Colonic mucosa (tissue), 4 donors: ENCODE measurements at places on chromosomes 4 and X. TPM values are rescaled to one million over a fixed set of nuclear protein-coding genes. Genes with fewer than 3 reads are reported as not detected.
A peak's percentile ranks its signal among the peaks of the same experiment; 100 is the strongest.

DNA sequence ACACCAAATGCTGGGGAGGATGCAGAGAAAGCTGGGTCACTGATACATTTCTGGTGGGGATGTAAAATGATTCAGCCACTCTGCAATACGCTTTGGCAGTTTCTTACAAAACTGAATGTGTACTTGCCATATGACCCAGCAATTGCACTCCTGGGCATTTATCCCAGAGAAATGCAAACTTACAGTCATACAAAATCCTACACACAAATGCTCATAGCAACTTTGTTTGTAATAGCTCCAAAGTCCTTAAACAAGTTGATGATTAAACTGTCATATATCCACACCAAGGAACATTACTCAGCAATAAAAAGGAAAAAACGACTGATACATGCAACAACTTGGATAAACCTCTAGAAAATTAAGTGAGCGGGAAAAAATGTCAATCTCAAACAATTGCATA lies 12.3 kb downstream of the MID1 start:
- peak; percentile 27 for DNase-seq
- H3K27me3 ChIP-seq, result no peaks in the 10 kb centered on the region
- H3K4me1 ChIP-seq, result no peaks in the 10 kb centered on the region
- peak overlapping the region; percentile 19 for H3K27ac ChIP-seq
- no peaks in the 10 kb centered on the region for H3K36me3 ChIP-seq

- no peaks in the 10 kb centered on the region for H3K36me3 ChIP-seq
- no peaks in the 10 kb centered on the region for H3K4me1 ChIP-seq
- H3K27me3 ChIP-seq, result no peaks in the 10 kb centered on the region
- no peak overlapping the region for H3K27ac ChIP-seq
- no peak for DNase-seq
- no peak overlapping the region for H3K4me3 ChIP-seq
Observed at GRCh38 chr4:162461952-162462351, 298.2 kb upstream of the FSTL5 start.

GRCh38 chrX:130878350-130879341 lies 24.4 kb downstream of the ENOX2 start:
- H3K27me3 ChIP-seq, result no peaks in the 10 kb centered on the region
- peak; percentile 23 for DNase-seq
- no peaks in the 10 kb centered on the region for H3K4me1 ChIP-seq
- H3K36me3 ChIP-seq, result no peaks in the 10 kb centered on the region
- H3K4me3 ChIP-seq, result no peak overlapping the region
- H3K27ac ChIP-seq, result no peak overlapping the region

- no peak for DNase-seq
- no peaks in the 10 kb centered on the region for H3K27me3 ChIP-seq
- H3K36me3 ChIP-seq, result no peaks in the 10 kb centered on the region
- H3K27ac ChIP-seq, result no peak overlapping the region
- no peaks in the 10 kb centered on the region for H3K4me1 ChIP-seq
Observed at GRCh38 chrX:31329298-31329697, 257.5 kb upstream of the FTHL17 start.

DNA sequence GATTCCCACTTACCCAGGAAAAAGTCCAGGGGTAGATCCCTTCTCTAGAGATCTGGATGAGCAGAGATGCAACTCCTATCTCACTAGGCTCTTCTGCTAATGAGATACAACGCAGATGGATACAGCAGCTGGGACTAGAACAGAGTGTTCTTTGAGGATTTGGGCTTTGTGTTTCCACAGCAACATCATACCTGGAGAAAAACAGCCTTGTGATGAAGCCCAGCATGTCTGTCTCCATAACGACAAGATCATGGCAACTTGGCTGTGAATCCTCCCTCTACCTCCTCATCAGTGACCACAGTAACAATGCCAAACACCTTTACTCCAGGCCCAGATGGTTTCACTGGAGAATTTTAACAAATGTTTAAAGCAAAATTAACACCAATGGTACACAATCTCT lies 80.1 kb downstream of the RCHY1 start:
- no peaks in the 10 kb centered on the region for H3K27me3 ChIP-seq
- H3K4me3 ChIP-seq, result no peak overlapping the region
- H3K4me1 ChIP-seq, result no peaks in the 10 kb centered on the region

DNA sequence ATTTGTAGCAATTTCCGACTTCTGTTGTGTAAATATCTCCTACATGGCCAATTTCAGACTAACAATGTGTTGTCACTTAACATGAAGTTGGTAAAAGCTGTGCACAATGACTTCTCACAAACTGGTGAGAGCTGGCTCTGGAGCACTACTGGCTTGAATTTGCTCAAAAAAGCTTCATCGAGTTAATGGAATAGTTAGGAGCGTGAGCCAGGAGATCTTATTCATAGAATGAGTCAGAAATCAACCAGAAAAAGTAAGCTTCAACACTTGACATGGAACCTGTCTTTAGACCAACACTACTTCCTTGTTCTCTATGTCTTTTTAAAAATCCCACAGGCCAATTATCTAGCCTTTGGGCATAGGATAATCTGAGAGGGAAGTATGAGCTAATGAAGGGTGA lies 7.9 kb upstream of the CHRDL1 start:
- no peaks in the 10 kb centered on the region for H3K4me1 ChIP-seq
- H3K36me3 ChIP-seq, result no peaks in the 10 kb centered on the region
- DNase-seq, result no peak
- no peaks in the 10 kb centered on the region for H3K27me3 ChIP-seq

The ADH6 gene
- total RNA-seq, result 24.5 TPM

- DNase-seq, result peak; percentile 77
- H3K27ac ChIP-seq, result no peak within 1 kb of the TSS
- H3K4me3 ChIP-seq, result peak within 1 kb of the TSS; percentile 51
- no peaks in the 10 kb centered on the region for H3K36me3 ChIP-seq
Observed at GRCh38 chrX:153333821-153334653, at the start of gene ZNF275. ZNF275 (plus strand) TSS chrX:153334153; CDS start chrX:153336680, 2,527 bp downstream.

DNA sequence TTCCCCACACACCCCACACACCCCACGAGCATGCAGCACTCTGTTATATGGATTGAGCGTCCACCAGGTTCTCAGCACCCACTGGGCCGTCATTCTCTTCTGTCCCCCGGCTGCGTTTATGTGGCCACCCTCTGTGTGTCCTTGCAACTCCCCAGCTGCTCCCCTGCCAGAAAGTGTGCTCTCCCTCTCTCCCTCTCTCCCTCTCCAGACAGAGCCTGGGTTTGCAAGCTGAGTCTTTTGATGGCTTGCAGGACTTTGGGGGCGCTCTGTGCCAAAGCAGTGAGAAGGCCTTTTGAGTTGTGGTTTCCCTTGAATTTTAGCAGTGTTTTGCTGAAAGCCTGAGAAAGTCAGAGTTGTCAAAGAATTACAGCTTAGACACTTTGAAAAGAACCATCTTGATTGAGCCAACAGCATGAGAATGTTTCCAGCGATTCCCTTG lies 173.5 kb downstream of the DCLK2 start:
- no peaks in the 10 kb centered on the region for H3K36me3 ChIP-seq
- H3K4me1 ChIP-seq, result peaks cover 14% of the 10 kb centered on the region
- no peaks in the 10 kb centered on the region for H3K27me3 ChIP-seq
- H3K27ac ChIP-seq, result no peak overlapping the region
- H3K4me3 ChIP-seq, result no peak overlapping the region

DNA sequence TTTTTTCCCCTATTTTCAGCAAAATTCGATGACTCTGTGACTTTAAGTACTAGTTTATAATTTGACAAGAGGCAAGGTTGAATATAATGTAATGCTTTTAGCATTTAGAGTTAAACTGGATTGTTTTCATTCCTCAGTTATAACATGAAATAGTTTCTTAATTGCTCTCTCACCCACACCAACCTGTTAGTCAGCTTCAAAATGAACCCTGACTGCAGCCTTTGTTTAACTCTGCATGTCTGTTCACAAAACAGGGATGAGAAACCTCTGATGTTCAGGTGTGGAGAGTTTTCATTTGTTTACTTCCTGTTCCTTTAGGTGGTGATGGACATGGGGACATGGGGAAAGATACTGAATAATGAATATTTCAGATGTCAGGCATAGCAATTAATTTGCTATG lies 49.9 kb upstream of the MND1 start:
- no peak for DNase-seq
- no peak overlapping the region for H3K27ac ChIP-seq
- no peaks in the 10 kb centered on the region for H3K4me1 ChIP-seq
- no peaks in the 10 kb centered on the region for H3K27me3 ChIP-seq
- H3K36me3 ChIP-seq, result no peaks in the 10 kb centered on the region
- no peak overlapping the region for H3K4me3 ChIP-seq

GRCh38 chrX:72041871-72042851 lies 89.6 kb downstream of the RTL5 start:
- H3K27me3 ChIP-seq, result no peaks in the 10 kb centered on the region
- H3K27ac ChIP-seq, result no peak overlapping the region
- no peak overlapping the region for H3K4me3 ChIP-seq
- no peaks in the 10 kb centered on the region for H3K4me1 ChIP-seq
- DNase-seq, result no peak

The PHEX gene
- total RNA-seq, result 0.56 TPM

GRCh38 chrX:104670051-104670450 lies 104.1 kb downstream of the IL1RAPL2 start:
- no peak for DNase-seq
- H3K27me3 ChIP-seq, result no peaks in the 10 kb centered on the region
- H3K4me1 ChIP-seq, result no peaks in the 10 kb centered on the region
- no peaks in the 10 kb centered on the region for H3K36me3 ChIP-seq
- H3K4me3 ChIP-seq, result no peak overlapping the region
